Hematopoietic multipotent progenitor cell treated with erythropoietin and hydrocortisone succinate and interleukin-3 and kit ligand, for 4 days (in vitro differentiated cells): ENCODE measurements at places on chromosomes 1 and 21.

GRCh38 chr1:221392453-221392852, 349.4 kb downstream of the DUSP10 start:
- DNase-seq: no peak

- peak; percentile 62 for DNase-seq
Measured at GRCh38 chr1:223180731-223181321, 37.8 kb upstream of the TLR5 start.

- DNase-seq: peak; percentile 55
Measured at GRCh38 chr1:58968360-58968952, 184.6 kb upstream of the JUN start.

GRCh38 chr1:234647245-234647644, 37.3 kb upstream of the IRF2BP2 start:
- DNase-seq: no peak

GRCh38 chr1:117114877-117115276, 6.7 kb downstream of the TRIM45 start:
- no peak for DNase-seq

GRCh38 chr1:56034847-56035481, 544.4 kb downstream of the PLPP3 start:
- no peak for DNase-seq

- DNase-seq: no peak
Measured at GRCh38 chr1:160257411-160258015, 4.8 kb downstream of the DCAF8 start.

- no peak for DNase-seq
Measured at GRCh38 chr1:206754011-206754410, 16.6 kb upstream of the IL19 start.

GRCh38 chr1:151839457-151840403, at the start of gene C2CD4D:
C2CD4D (minus strand) TSS chr1:151839820; CDS start chr1:151838989, 831 bp downstream.
- DNase-seq: peak; percentile 51

GRCh38 chr1:228336308-228337030, 70.2 kb downstream of the TRIM11 start:
- DNase-seq: no peak

DNA sequence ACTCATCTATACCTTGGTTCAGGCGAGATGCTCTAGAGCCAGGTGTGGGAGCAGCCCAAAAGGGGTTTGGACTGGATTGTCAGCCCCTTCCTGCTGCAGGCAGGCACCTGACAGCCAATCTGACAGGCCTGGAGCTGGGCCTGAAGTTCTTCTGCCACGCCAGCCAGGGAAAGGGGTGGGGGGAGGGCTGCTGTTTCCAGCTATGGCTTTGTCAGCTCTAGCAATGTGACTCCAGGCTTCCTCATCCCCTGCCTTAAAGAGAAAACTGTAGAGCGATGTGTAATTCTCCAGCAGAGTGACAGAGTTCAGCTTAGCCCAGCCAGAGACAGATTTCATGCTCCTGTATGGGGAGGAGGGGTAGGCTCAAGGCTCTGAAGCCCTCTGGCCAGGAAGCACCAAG, 30.3 kb downstream of the WNT4 start:
- DNase-seq: no peak

- no peak for DNase-seq
Measured at GRCh38 chr1:118998171-118998570, 10.0 kb upstream of the TBX15 start.

- no peak for DNase-seq
Measured at GRCh38 chr1:99170516-99170915, 93.8 kb upstream of the PLPPR4 start.

DNA sequence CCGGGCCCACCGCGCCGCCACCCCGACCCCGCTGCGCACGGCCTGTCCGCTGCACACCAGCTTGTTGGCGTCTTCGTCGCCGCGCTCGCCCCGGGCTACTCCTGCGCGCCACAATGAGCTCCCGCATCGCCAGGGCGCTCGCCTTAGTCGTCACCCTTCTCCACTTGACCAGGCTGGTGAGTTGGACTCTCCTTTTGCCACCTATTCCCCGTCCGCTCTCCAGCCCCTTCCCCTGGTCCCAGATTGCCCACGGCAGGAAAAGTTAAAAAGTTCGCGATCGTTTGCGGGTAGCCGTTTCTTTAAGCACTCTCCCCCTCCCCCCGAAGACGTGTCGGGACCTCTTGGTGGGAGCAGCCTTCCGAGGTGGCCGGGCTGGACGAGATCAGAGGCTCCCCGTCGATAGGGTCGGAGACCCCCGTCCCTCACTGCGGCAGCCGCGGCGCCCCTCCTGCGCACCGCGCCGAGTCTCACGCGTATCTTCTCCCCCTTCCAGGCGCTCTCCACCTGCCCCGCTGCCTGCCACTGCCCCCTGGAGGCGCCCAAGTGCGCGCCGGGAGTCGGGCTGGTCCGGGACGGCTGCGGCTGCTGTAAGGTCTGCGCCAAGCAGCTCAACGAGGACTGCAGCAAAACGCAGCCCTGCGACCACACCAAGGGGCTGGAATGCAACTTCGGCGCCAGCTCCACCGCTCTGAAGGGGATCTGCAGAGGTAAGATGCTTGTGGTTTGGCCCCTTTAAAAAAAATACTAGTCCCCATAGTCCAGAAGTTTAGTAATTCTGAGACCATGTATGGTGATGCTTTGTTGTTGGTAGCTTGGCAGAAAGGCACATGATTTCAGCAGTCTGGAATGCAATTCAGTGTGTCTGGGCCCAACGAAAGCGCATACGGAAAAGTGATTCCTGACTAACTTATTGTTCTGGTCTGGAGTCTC, 576 bp downstream of the CCN1 start:
- peak; percentile 89 for DNase-seq

DNA sequence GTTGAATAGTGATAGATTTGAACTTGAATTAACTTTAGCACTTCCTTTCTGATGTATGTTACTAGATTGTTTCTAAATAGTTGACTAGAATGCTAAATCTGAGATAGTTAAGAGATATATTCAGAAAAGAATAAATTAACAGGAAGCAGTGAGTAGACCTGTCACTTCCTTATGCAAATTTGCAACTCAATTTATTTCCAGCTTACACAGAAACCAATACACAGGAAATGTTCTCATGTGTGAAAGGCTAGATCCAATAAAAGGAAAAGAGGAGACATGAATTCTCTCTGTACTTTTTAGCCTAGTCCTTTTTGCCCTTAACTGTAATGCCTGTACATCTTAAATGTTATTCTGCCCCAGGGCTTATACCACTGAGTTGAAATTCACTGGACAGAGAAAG, 522.3 kb downstream of the COL11A1 start:
- DNase-seq: no peak

- DNase-seq: no peak
Measured at GRCh38 chr1:59357645-59358320, 60.9 kb downstream of the FGGY start.

GRCh38 chr1:33441088-33441745, 10.3 kb upstream of the PHC2 start:
- DNase-seq: no peak

DNA sequence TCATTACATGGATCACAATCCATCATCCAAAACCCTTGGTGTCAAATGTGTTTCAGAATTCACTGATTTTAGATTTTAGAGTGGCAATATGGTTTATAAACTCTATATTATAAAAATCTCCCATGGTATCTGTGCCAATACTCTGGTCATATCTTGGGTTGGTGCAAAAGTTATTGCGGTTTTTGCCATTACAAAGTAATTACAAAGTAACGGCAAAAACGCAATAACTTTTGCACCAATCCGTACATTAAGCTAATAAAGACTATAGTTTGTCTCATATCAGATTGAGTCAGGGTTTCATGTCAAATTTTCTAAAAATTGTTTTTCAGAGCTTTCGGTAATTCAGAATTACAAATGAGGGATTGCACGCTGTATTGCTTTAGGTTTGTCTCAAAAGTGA, 23.4 kb upstream of the NTMT2 start:
- no peak for DNase-seq

- peak; percentile 94 for DNase-seq
Measured at GRCh38 chr1:205287767-205288559, 33.6 kb downstream of the NUAK2 start.

- peak; percentile 78 for DNase-seq
Measured at GRCh38 chr1:21468599-21468998, 28.7 kb downstream of the NBPF3 start.

DNA sequence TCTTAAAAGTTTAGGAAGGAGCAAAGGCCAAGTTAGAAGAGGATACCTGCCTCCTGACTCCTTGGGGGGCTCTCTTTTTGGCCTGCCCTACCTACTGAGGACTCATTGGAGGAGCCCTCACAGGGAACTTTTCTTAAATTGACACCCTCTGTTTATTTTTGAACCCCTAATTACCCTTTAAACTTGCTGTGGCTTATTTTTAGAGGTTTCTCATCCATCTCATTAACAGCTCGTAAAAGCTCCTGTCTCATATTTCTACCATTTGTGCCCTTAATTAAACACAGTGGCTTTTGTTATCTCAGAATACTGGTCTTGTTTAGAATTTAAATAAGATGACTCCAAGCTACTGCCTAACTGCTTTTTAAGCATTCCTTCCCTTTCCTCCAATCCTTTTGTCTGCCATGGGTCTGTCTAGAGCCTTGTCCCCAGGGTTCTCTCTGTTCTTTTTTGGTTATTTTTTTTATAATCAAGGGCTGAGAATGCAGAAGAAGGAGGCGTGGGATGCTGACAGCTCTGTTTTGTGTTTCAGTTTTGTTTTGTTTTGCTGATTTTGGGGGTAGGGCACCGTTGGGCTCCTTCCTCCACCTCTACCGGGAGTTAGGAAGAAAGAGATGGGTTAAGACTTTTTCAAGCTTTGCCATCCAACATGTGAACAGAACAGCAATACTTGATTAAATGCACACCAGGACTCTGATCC, 78.0 kb downstream of the SYT6 start:
- DNase-seq: no peak

DNA sequence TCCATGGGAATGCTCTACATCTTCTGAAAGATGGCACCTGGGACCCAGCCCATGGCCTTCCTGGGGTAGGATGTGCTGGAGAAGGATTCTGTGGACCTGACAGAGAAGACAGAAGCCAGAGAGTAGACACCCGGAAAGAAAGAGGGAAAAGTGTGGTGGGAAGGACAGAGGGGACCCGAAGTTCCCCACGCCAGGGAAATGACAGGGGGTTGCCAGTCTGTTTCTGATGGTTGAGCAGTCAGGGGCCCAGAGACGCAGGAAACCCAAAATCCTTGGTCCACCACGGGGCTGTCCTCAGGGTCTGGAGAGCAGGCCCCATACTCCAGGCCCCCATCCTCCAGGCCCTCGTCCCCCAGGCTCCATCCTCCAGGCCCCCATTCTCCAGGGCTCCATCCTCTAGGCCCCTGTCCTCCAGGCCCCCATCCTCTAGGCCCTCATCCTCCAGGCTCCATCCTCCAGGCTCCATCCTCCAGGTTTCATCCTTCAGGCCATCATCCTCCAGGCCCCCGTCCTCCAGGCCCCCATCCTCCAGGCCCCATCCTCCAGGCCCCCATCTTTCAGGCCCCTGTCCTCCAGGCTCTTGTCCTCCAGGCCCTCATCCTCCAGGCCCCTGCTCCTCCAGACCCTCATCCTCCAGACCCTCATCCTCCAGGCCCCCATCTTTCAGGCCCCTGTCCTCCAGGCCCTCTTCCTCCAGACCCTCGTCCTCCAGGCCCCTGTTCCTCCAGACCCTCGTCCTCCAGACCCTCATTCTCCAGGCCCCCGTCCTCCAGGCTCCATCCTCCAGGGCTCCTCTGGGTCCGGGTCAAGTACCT, 1.0 kb upstream of the TFF2 start:
- DNase-seq: no peak

- DNase-seq: no peak
Measured at GRCh38 chr1:99723251-99723650, 43.2 kb downstream of the FRRS1 start.

- DNase-seq: no peak
Measured at GRCh38 chr1:31435471-31436409, 22.7 kb downstream of the SERINC2 start.
